H9 (cell line): ENCODE measurements at places on chromosomes 4 and X. TPM values are rescaled to one million over a fixed set of nuclear protein-coding genes. Genes with fewer than 3 reads are reported as not detected.

DRD5 gene
- total RNA-seq = not detected in 2 replicates

SYN1 gene
- total RNA-seq = 11.7 TPM in 2 replicates

MANBA gene
- 21.4 and 22.0 TPM in 2 replicates for total RNA-seq

DCAF8L2 gene
- total RNA-seq = not detected in 2 replicates

TBC1D8B gene
- total RNA-seq = 2.6 TPM in 2 replicates

DNA sequence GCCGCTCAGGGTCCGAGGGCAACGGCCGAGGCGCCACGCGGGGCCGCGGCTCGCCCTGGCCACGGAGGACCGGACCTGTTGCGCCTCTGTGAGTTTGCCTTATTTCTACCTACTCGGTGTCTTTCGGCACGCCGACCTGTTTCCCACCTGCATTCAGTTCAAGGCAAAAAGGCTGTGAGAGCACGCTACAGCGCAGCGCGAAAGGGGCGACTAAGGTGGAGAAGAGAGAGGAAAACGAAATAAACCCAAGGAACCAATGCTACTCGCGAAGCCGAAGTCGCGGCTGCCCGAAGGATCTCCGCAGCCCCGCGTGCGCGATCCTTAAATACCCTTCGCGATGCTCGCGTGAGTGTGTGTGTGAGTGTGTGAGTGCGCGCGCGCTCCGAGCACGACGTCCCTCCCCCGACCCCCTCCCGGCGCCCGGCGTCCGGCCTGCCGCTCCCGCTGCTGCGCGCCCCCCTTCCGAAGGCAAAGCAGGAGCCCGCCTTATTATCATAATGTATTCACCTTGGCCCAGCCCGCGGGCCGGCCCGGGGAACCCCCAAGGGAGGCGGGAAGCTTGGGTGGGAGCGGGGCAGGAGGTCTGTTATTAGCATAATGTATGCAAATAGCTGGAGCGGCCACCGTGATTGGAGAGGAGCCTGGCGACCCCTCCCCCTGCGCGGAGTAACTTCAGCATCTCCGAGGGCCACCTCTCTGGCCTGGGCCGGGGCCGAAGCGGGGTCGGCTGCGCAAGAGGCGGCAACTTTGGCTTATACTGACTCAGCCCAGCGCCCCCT, at the start of gene COL25A1:
COL25A1 (minus strand) TSS at position 298 of the 779 bp plus-strand sequence.
- peak; percentile 97 for DNase-seq
- peaks cover 9% of the 10 kb centered on the region; the same call in 1 of the 2 replicates for H3K27me3 ChIP-seq
- peak within 1 kb of the TSS; percentile 71 for H3K4me3 ChIP-seq
- H3K4me1 ChIP-seq = no peaks in the 10 kb centered on the region
- H3K27ac ChIP-seq = no peak within 1 kb of the TSS
- H3K36me3 ChIP-seq = no peaks in the 10 kb centered on the region

DNA sequence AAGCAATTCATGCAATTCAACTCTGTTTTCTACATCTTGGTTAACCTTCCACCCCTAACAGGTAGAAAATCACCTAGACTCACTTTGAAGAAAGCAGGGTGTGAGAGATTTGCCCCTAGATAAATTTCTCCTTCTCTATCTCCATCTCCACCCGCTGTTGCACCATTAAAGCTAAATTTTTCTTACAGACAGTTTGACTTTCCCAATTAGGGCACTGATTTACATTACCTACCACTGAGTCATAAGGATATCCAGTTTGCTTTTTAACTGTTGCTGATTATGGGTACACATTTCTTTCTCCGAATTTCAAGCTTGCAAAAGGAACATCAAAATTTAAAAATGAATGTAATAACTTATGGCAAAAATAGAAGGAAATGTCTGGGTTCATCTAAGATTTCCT, 13.0 kb downstream of the SLC7A11 start:
- H3K36me3 ChIP-seq = peaks cover 19% of the 10 kb centered on the region
- H3K4me1 ChIP-seq = no peaks in the 10 kb centered on the region
- no peak overlapping the region for H3K4me3 ChIP-seq
- no peaks in the 10 kb centered on the region for H3K27me3 ChIP-seq

DNA sequence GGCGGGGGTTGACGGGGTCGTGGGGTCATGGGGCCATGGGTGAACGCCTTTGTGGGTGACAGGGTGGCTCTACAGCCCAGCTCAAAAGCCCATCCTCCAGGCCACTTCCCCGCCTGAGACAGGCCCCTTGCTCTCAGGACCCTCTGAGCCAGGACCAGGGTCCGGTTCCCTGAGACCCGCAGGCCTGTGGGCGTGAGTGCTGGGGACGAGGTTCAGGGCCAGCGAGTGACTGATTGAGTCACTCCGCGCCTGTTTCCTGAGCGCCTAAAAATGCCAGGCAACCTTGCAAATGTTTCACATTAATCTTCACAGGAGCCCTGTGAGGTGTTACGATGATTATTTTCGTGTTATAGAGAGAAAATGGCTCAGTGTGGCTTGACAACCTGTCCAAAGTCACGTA, 97.8 kb downstream of the ZNF674 start:
- H3K4me3 ChIP-seq = peak overlapping the region; percentile 83
- no peaks in the 10 kb centered on the region for H3K27me3 ChIP-seq
- H3K27ac ChIP-seq = no peak overlapping the region
- peaks cover 34% of the 10 kb centered on the region for H3K36me3 ChIP-seq
- DNase-seq = no peak

DNA sequence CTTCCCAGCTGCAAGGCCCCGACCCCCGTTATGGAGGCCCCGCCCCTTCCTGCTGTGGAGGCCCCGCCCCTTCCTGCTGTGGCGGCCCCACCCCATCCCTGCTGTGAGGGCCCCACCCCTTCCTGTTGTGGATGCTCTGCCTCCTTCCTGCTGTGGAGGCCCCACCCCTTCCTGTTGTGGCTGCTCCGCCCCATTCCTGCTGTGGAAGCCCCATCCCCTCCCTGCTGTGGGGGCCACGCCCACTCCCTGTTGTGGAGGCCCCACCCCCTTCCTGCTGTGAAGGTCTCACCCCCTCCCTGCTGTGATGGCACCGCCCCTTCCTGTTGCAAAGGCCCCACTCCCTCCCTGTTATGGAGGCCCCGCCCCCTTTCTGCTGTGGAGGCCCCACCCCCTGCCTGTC, 104.9 kb upstream of the PSAPL1 start:
- DNase-seq = peak; percentile 82
- no peak overlapping the region for H3K4me3 ChIP-seq
- no peaks in the 10 kb centered on the region; the same call in 1 of the 2 replicates for H3K4me1 ChIP-seq
- no peaks in the 10 kb centered on the region for H3K27me3 ChIP-seq

- no peaks in the 10 kb centered on the region for H3K27me3 ChIP-seq
- no peaks in the 10 kb centered on the region for H3K4me1 ChIP-seq
- DNase-seq = peak; percentile 60
- H3K36me3 ChIP-seq = peaks cover 33% of the 10 kb centered on the region
- H3K4me3 ChIP-seq = no peak overlapping the region
- H3K27ac ChIP-seq = no peak overlapping the region
Measured at GRCh38 chrX:7068939-7069367, 78.6 kb upstream of the STS start.

DNA sequence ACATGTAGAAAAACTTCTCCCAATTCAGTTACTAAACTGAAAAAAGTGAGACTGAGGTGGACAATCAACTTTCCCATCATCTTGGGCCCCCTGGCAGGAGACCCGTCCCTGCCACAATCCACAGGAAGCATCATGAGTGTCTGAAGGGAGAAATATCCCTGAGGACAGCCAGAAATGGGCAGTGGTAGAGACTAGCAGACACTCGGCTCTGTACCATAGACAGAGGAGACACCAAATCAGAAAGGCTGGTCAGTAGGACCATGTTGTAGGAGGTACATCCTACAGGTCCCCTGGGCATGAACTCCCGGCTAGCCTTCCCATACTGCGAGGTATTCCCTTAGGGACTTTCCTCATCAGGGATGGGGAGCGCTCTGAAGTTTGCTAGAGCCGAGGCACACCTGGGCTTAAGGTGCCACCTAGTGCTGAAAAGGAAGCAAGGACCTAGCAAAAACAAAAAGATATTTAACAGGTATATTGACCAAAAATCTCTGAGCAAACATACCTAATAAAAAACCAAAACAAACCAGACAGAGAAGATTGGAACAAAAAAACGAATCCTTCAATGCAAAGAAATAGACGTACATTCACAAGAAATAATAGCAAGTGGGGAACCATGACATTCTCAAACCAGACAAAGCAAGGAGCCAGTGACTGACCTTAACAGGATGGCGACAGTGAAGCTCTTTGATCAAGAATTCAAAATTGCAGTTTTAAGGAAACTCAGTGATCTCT, 55.6 kb downstream of the HAUS3 start:
- DNase-seq = peak; percentile 68
- H3K36me3 ChIP-seq = peaks cover 3% of the 10 kb centered on the region
- H3K27me3 ChIP-seq = no peaks in the 10 kb centered on the region
- H3K4me3 ChIP-seq = no peak overlapping the region

- H3K27ac ChIP-seq = no peak overlapping the region
- no peaks in the 10 kb centered on the region for H3K27me3 ChIP-seq
- H3K36me3 ChIP-seq = peaks cover 4% of the 10 kb centered on the region; the same call in 1 of the 2 replicates
- no peak for DNase-seq
- H3K4me3 ChIP-seq = no peak overlapping the region; the same call in 2 of the 3 replicates
Measured at GRCh38 chr4:183435803-183436202, 8.6 kb upstream of the CDKN2AIP start.

DNA sequence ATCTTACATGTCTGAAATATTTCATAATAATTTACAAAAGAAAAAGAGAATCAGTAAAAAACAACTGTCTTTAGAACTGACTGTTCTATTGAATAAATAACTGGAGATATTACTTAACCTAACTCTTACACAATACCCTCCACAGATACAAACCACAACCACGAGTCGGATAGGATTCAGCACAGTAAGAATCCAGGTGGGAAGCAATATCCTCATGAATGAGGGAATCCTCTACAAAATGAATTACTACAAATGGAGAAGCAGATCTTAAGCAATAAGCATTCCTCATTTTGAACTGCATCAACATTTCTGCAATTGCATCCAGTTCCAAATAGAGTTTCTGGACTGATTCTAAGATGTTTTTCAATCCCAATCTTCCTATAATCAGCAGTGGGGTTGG, 227.1 kb downstream of the SH2D1A start:
- H3K27me3 ChIP-seq = no peaks in the 10 kb centered on the region
- H3K4me1 ChIP-seq = no peaks in the 10 kb centered on the region
- DNase-seq = no peak
- H3K36me3 ChIP-seq = no peaks in the 10 kb centered on the region
- no peak overlapping the region for H3K4me3 ChIP-seq

GRCh38 chr4:6235901-6236640, 33.6 kb upstream of the WFS1 start:
- no peak overlapping the region for H3K27ac ChIP-seq
- no peak overlapping the region for H3K4me3 ChIP-seq
- H3K4me1 ChIP-seq = no peaks in the 10 kb centered on the region
- no peaks in the 10 kb centered on the region for H3K36me3 ChIP-seq
- DNase-seq = peak; percentile 15
- H3K27me3 ChIP-seq = no peaks in the 10 kb centered on the region

GRCh38 chrX:48893556-48894348, 3.8 kb downstream of the TIMM17B start:
- no peak overlapping the region for H3K4me3 ChIP-seq
- DNase-seq = no peak
- no peaks in the 10 kb centered on the region for H3K27me3 ChIP-seq
- H3K36me3 ChIP-seq = peaks cover 35% of the 10 kb centered on the region

GRCh38 chr4:75514949-75515612, 808 bp downstream of the THAP6 start:
- H3K36me3 ChIP-seq = peaks cover 33% of the 10 kb centered on the region
- no peak for DNase-seq
- no peak overlapping the region; the same call in 2 of the 3 replicates for H3K4me3 ChIP-seq
- H3K27ac ChIP-seq = peak overlapping the region; percentile 28

- H3K27me3 ChIP-seq = no peaks in the 10 kb centered on the region
- no peak overlapping the region for H3K27ac ChIP-seq
- H3K36me3 ChIP-seq = no peaks in the 10 kb centered on the region
- no peak for DNase-seq
Measured at GRCh38 chr4:119626943-119627266, 1.7 kb downstream of the PDE5A start.

GRCh38 chrX:12249997-12250396, 111.7 kb downstream of the FRMPD4 start:
- no peaks in the 10 kb centered on the region for H3K36me3 ChIP-seq
- no peak overlapping the region for H3K27ac ChIP-seq
- no peak overlapping the region for H3K4me3 ChIP-seq
- H3K4me1 ChIP-seq = no peaks in the 10 kb centered on the region
- H3K27me3 ChIP-seq = no peaks in the 10 kb centered on the region

DNA sequence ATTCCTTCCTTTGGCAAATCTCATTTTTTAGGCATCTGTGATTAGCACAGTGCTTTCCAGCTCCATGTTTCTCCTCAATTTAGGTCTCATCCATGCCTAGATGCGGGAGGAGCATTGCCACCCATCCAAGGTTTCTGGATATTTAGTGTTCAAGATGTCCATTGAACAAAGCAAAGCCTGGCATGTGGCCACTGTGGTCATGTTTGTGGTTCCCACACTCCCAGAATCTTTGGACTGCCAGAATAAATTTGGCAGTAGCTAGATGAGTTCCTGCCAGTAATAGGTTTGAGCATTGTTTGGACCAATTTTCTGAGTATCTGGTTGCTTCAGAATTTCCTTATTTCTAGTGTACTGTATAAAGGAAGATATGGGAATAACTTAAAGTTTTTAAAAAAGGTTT, 1124.1 kb downstream of the ADGRL3 start:
- no peak overlapping the region for H3K27ac ChIP-seq
- H3K4me3 ChIP-seq = no peak overlapping the region
- no peak for DNase-seq
- H3K4me1 ChIP-seq = no peaks in the 10 kb centered on the region

DNA sequence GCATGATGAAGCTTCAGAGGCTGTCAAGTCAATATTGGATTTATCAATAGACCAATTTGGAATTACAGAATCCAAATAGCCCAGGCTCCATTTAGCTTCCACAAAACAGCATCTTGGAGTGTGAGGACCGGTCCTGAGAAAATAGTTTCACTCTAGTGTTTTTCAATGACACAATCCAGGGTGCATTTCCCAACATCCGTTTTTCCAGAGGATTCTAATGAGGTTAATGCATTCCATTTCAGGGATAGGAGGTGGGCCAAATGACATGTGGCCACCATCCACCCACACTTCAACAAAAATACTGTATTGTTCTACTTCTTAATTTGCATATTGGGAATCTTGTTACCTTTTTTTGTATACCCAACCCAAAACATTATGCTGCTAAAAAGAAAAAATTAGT, 229.8 kb upstream of the LDB2 start:
- H3K4me1 ChIP-seq = peaks cover 8% of the 10 kb centered on the region
- no peak overlapping the region for H3K27ac ChIP-seq
- no peaks in the 10 kb centered on the region for H3K36me3 ChIP-seq
- no peaks in the 10 kb centered on the region for H3K27me3 ChIP-seq
- no peak overlapping the region for H3K4me3 ChIP-seq

DNA sequence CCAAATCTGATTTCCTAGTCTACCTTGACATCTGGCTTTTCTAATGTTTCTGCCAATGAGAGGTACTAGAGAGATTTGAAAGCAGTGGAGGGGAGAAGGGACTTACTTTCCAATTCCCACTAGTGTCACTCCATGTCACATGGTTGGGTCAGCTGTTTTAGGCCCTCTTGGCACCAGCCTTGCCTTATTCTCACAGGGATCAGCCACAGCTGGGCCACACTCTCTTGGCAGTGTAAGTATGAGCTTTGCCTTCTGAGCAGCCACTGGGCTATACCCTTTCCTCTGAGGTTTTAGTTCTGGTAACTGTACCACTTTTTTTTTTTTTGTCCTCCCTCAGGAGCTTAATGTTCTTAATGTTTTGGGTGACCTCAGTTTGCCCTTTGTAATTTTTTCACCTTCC, 10.2 kb upstream of the ADH1C start:
- H3K36me3 ChIP-seq = peaks cover 3% of the 10 kb centered on the region; the same call in 1 of the 3 replicates
- no peak overlapping the region for H3K4me3 ChIP-seq
- no peaks in the 10 kb centered on the region for H3K4me1 ChIP-seq
- H3K27ac ChIP-seq = no peak overlapping the region
- H3K27me3 ChIP-seq = no peaks in the 10 kb centered on the region
